HTR-8/SVneo (cell line): ENCODE measurements at places on chromosomes 13 and 19.

DNA sequence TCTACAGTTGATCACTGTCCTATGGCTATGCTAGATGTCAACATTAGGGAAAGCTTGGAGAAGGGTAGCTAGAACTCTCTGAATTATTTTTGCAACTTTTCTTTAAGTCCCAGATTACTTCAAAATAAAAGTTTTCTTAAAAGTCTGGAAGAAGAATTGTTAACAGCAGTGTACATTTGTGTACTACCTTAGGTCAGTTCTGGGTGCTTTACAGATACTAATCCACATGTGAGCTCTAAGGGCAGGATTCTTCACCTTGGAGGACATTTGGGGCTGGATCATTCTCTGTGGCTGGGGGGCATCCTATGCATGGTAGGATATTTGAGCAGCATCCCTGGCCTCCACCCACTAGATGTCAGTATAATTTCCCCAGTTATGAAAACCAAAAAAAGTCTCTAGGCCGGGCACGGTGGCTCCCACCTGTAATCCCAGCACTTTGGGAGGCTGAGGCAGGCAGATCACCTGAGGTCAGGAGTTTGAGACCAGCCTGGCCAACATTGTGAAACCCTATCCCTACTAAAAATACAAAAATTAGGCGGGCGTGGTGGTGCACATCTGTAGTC, 2.8 kb downstream of the BRME1 start:
- DNase-seq = no peak

GRCh38 chr19:34633802-34634201, 43.2 kb downstream of the SCGB2B2 start:
- no peak for DNase-seq

DNA sequence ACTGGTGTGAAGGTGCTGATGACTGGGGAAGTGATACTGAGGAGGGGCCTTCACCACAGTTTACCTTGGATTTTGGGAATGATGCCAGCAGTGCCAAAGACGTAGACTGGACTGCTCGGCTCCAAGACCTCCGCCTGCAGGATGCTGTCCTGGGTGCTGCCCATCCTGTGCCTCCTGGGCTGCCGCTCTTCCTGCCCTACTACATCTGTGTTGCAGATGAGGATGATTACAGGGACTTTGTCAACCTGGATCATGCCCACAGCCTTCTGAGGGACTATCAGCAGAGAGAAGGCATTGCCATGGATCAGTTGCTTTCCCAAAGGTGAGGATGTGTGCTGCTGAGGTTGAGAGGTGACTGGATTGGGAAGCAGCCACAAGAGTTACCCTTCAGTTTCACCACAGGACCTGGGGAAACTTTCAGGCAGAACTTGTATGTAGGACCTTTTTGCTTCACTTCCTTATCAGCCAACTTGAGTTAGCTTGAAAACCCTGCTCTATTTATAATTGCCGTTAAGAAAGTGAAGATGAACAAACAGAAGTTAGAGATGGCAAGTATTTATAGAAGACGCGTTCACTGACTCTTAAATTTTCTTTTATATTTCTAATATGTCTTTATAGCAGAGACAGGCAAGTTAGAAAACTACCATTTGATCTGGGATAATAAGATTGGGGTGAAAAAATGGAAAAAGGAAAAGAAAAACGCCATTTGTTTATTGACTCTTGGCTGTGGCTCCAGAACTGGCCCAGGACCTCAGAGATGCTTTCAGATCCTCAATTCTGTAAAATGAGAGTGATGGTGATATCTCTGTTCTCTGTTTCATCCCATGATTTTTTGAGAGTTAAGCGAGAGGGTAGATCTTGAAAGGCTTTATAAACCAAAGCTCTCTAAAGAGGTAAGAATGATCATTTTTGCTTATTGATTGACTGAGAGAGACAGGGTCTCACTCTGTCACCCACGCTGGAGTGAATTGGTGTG, 5.3 kb downstream of the PDCD2L start:
- no peak for DNase-seq

DNA sequence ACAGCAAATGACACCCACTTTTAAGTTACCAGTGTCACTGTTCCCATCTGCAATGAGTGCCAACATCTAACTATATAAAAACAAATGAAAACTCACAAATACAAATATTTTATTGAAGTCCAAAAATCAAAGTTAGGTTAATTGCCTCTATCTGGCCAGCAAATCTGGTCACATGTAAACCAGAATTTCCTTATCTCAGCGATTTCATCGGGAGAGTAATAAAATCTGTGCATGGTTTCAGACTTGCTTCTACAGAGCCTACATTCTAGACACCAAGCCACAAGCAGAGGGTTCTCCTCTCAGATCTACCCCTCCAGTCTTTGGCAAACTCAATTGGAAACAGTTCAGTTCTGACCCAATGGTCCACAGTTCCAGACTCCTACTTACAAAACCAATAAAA, 189.6 kb downstream of the ABCC4 start:
- no peak for DNase-seq

- DNase-seq = no peak
Observed at GRCh38 chr13:25292301-25292700, 5.0 kb upstream of the MTMR6 start.

GRCh38 chr19:4034048-4035017, 26.8 kb downstream of the PIAS4 start:
- no peak for DNase-seq

- no peak for DNase-seq
Observed at GRCh38 chr19:31338069-31338776, 11.0 kb downstream of the TSHZ3 start.

DNA sequence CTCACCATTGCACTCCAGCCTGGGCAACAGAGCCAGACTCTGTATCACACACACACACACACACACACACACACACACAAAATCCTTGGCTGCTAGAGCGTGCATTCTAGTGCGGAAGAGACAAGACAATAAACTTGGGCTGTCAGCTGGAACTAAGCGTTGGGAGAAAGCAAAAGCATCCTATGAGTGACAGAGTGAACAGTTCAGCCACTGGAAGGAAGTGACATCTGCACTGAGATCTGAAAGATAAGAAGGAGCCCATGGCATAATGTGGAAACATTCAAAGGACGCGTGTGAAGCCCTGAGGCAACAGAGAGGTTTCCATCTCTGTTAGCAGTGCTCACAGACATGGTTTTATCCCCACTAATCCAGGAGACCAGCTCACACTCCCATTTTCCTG, 3.5 kb upstream of the SLC1A5 start:
- DNase-seq = no peak

- no peak for DNase-seq
Observed at GRCh38 chr13:101845245-101846020, 393.0 kb downstream of the ITGBL1 start.

DNA sequence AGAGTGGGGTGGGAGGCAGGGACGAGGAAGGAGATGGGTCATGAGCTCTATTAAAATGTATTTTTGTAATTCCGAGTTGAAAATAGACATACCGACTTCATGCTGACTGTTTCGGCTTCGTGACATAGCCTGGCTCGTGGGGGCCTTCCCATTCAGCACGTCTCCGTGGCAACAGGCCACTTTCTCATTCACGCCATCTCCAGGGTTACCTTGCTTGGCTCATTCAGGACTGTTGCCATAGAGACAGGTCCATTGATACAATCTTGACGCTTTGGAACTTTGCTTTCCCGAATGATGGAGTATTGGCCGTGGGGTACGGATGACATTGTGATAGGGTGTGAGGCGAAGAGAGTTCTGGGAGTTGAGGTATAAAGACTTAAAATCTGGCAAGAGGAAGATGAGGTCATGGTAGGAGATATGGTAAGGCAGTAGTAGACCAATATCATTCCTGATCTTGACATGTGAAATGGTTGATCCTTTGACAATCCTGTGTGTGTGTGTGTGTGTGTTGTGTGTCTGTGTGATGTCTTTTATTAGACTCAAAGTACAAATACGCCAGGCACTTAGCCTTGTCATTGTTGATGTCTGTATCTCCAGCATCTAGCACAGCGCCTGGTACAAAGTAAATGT, 97.3 kb downstream of the CACNA1A start:
- no peak for DNase-seq
